Activated CD8-positive, alpha-beta memory T cell treated with anti-CD3 and anti-CD28 coated beads for 24 hours (primary cell): ENCODE measurements at places on chromosomes 12 and 14.

- DNase-seq: no peak
These were observed 504.7 kb upstream of the MIS18BP1 start for GRCh38 chr14:45757655-45758054.

GRCh38 chr12:49094160-49094974, at the start of gene DHH:
Gene DHH (minus strand): TSS chr12:49094801. CDS start chr12:49094512, 289 bp downstream.
- DNase-seq: peak; percentile 62

- no peak for DNase-seq
These were observed 28.4 kb downstream of the DGLUCY start for GRCh38 chr14:91142214-91142668.

GRCh38 chr12:117105902-117106301, 6.7 kb upstream of the TESC start:
- no peak for DNase-seq

DNA sequence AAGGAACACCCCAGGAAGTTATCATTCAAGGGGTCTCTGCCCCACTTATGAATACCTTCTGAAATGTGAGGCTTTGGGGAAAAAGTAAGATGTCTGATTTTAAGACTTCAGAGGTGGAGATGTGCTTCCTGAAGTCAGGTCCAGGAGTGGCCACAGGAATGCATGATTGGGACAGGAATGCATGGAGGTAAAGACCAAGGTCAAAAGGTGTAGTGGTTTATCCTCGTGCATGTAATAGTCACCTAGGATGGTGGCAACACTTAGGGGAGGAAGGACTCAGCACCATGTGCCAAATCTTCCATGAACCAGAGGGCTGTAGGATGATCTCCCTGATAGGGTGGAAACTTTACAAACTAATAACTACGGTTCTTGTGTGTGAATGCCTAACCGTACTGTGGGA, 217.3 kb downstream of the C12orf75 start:
- DNase-seq: no peak

GRCh38 chr14:56474419-56475022, 105.1 kb upstream of the TMEM260 start:
- no peak for DNase-seq

GRCh38 chr14:100764471-100765115, 37.9 kb downstream of the DLK1 start:
- DNase-seq: no peak

GRCh38 chr12:94707892-94708291, 57.5 kb upstream of the TMCC3 start:
- DNase-seq: no peak

- no peak for DNase-seq
These were observed 197.0 kb downstream of the ANO2 start for GRCh38 chr12:5748027-5748426.

DNA sequence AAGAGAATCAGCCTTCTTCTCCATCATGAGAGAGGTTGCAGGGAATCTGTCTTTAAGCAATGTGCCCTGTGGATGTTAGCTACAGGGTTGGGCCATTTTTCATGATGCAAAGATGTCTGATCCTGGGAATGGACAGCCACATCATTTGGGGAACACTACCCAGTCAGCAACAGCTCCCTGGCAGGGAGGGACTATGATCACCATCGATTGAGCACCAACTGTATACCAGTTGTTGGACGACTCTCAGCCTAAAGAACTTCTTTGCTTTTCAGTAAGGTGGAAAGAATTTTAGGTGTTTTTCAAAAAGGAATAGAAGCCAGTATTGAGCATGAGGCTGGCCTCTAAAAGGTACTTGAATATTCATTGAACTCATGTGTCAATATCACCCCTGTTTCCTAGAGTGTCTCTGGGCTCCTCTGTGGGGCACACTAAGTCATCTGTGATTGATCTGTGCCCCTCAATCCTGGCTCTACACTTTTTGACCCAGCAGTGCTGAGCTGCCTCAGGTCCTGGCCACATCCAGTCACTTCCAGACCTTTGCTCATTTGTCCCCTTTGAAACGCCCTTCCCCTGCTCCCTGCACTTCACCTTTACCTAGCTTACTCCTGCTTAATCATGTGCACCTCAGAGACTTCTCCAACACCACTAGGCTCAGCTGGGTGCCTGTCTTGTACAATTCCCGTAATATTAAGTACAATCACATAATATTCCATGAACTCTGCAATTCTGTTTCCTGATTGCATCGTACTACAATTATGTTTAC, 2.2 kb upstream of the CLMN start:
- no peak for DNase-seq
